NCI-H2081 treated with DMSO at 0.1 percent for 48 hours (cell line): ENCODE measurements at places on chromosomes 7 and 10.

DNA sequence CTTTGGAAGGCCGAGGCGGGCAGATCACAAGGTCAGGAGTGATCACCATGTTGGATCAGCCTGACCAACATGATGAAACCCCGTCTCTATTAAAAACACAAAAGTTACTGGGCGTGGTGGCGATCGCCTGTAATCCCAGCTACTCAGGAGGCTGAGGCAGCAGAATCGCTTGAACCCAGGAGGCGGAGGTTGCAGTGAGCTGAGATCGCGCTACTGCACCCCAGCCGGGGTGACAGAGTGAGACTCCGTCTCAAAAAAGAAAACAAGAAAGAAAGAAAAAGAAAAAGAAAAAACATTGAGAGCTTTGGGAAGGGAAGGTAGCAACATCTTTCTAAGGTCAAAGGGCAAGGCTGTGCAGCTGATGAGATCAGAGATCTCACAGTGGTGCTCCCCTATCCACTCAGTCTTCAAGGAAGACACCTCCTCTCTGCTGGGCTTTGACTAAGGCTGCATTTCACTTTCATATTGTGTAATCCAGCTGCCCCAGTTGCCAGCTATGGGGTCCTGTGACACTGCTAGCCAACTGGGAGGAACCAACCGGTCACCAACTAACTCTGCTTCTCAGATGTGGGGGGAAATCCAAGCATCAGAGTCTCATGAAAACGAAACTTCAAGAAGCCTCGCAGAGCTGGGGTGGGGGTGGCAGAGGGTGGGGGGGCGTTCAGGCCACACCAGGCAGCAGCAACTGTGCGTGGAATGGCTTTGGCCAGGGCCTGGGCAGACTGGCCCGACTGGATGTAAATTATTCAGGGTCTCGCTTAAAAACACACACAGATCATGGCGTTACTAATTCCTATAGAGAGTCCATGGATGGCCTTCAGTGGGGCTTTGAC lies 1.5 kb downstream of the IL15RA start:
- DNase-seq, result no peak

DNA sequence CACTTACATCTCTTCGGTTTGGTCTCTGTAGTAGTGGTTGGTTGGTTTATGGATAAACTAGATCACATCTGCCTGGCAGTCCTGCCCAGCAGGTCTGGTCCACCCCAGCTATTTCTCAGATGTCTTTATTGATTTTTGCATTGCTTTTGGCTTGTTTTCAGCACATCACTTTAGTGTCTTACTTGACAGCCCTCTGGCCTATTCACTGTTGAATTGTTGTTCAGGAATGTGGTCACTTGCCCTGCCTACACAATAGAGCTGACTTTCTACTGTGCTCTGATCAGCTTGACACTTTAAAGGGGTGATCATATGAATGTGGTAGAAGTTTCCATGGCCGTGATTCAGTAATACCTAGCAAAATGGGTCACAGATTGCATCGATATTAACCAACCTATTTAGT lies 719.2 kb upstream of the LRRN3 start:
- no peak for DNase-seq

GRCh38 chr7:84110400-84110799 lies 84.2 kb downstream of the SEMA3A start:
- no peak for DNase-seq

GRCh38 chr10:44460416-44460815 lies 75.5 kb upstream of the CXCL12 start:
- no peak for DNase-seq

DNA sequence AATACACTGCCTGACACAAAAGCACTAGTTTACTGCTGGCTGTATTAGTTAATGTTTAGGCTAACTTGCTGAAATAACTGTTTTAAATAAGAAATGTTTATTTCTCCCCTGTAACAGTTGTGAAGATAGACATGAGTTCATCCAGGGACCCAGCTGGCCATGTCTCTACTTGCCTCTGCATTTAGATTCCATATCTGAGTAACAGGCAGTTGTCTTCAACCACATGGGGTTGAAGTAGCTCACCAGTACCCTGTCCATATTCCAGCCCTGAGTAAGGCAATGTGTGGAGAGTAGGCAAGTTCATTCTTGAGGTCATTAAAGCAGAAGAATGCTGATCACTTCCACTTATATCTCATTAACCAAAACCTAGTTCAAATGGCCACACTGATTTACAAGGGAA lies 31.1 kb upstream of the RSBN1L start:
- DNase-seq, result no peak

- DNase-seq, result no peak
These were observed 170.8 kb downstream of the RNF216 start for GRCh38 chr7:5610500-5611186.

DNA sequence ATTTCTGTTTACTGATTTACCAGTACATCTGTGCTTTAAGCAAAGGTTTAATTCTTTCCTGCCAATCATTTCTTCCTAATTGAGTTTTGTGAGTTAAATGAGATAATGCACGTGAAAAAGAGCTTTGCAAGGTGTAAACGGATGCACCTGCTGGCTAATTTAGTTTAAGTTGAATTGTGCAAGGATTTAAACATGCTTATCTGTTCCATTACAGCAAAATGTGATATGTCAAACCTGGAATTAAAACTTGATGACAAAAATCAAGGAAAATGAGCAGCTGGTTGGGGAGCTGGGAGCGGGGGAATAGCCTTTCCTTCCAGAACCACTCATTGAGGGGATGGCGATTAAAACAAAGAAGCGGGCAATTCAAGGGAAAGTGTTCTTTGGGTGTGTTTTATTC lies 155.0 kb upstream of the CTTNBP2 start:
- DNase-seq, result no peak

DNA sequence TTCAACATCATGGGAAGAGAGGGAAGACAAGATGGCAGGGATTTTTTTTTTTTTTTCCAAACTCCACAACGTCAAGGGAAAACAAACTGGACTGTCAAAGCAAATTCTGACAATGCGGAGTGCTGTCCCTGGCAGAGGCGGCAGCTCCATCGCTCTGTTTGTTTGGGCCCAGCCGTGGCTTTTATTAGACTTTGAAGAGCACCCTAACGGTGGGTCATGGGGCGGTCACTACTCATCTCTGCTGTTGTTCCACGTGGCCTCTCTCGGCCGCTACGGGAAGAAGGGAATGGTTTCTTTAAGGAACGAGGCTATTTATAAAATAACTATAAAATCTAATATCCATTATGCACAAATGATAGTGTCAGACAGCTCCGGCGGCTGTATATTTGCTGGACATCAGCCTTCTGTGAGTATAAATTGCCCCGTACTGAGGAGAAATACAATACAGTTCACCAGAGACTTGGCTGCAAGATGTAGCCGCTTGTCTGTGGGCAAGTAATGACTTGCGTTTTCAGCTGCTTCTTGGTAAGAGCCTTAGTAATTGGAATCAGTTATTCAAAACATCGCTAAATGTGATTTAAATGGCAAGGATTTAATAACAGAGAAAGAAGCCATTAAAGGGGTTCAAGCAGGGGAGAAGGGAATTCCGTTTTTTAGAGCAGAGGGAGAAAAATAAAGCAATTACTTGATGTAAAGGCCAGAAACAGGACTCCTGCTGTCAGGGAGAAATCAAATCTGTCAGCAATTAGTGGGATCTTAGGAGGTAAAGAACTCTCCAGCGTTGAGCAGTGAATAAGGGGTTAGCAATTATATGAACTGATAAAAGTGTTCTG lies 61.7 kb upstream of the RAB11FIP2 start:
- DNase-seq, result no peak

- no peak for DNase-seq
These were observed 4.4 kb downstream of the BAG3 start for GRCh38 chr10:119655566-119656001.

DNA sequence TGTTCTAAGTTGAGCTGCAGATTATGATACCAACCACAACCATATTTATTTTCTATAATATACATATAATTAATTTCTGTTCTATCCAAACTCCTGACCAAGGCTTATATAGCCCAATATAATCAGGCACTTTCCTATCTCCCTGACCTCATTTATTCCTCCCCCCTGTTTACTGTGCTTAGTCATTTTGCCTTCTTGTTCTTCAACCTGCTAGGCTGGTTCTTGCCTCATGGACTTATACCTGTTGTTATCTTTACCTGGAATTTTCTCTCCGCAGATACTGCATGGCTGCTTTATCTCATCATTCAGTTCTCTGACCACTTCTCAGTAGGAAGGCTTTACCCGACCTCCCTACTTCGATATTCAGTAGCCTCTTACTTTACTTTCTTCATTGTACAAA lies 24.9 kb upstream of the FAM3C start:
- DNase-seq, result no peak

DNA sequence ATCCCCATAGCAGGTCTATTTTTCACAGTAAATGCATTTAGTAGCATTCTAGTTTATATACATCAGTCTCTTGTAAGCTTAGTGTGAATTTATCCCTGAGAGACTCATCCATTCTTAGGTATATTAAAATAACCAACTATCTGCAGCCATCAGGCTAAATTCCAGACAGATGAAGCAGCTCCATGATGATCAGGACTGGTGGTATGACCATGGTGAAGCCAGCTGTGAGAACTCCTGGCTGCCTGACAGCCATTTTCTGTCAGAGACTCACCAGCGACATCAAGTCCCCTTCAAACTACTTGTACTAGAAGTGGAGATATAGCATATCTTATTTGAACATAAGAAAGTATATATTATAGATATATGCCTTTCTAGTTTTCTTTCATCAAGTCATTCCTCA lies 70.3 kb upstream of the GSDME start:
- no peak for DNase-seq

DNA sequence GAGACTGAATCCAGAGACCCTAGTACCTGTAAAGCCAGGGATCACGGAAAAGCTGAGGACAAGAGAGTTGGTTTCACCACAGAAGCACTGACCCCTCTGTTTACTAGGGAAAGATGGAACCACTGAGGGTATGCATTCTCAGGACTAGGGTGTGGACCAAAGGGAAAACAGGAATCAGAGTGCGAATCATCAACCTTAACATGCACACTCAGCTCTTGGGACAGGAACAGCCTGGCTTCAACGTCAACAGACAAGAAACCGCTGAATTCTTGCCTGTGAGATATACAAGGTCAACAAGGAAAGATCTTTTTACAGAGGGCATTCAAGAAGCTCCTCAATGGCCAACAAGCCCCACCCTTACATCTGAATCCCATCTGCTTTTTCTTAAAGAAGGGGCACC lies 14.9 kb downstream of the TNRC18 start:
- no peak for DNase-seq

DNA sequence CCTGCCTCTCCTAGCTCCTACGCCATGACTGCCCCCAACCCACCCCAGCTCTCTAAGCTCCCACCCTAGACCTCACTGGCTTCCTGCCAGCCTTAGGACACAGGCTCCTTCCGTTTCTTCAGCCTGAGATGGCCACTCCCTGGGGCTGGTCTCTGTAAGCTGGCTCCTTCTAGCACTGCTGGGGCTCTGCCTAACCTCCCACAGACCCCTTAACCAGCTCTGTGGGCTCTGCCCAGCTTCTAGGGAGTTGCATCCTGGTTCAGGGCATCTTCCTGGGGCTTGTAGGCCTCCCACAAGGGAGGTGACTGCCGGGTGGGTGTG lies 478.6 kb upstream of the KLF6 start:
- no peak for DNase-seq

DNA sequence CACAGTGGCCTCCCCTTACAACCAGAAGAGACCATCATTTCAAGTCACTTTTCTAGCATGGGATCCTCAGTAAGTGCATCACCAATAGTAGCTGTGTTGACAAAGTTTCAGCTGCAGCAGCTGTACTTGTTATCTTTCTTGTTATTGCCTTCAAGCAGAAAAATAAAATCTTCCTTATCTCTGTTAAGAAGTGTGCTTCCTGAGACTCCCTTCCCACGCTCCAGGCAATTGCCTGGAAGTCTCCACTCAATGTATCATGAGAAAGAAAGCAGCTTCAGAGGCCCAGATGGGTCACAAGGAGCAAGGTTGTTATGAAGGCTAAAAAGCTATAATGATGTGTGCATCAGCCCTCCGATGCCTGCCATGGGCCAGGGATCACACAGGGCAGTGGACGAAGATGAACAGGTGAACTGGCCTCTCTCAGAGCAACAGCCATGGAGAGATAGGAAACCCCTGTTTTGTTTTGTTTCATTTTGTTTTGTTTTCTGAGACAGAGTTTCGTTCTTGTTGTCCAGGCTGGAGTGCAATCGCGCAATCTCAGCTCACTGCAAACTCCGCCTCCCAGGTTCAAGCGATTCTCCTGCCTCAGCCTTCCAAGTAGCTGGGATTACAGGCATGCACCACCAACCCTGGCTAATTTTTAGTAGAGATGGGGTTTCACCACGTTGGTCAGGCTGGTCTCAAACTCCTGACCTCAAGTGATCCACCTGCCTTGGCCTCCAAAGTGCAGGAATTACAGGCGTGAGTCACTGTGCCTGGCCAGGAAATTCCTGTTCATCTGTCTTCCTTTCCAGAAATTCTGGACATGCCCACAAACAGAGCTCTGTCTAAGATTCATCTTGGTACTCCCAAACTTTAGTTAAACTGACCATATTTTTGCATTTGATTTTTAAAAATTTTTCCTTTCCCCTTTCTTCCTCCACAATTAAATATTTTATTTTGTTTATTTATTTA lies 340.5 kb downstream of the TNS3 start:
- no peak for DNase-seq

- DNase-seq, result no peak
These were observed at the start of gene MARVELD1 for GRCh38 chr10:97713339-97713825. Gene MARVELD1, plus strand, starts transcription at chr10:97713730. Its CDS starts 147 bp downstream, at chr10:97713877.

DNA sequence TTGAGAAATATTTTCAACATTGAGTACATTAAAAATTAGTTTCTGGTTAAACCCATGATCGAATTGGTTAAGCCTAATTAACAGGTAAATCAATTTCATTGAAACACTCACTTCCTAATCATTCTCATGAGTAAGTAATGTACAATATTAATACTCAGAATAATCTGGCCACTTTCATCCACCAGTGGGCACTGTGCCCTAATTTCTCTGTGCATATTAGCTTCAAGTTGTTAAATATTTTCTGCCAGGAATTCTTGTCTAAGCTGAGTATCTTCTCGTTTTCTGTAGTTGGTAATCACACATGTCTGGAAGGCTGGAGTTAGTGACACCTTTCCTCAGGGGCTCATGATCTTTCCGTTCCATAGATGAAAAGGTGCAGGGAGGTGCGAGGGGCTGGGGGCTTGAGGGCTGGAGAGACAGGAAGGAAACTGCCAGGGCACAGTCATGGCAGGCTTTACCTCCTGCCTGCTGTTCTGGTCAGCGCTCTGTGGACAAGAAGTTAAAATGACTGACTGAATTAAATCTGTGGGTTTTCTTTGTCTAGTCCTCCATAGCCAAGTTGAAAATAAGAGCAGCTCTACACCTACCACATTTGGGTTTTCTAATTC lies 71.9 kb downstream of the WIPF3 start:
- DNase-seq, result no peak
